ENCODE measurements at places on chromosomes 1 and 21. TPM values are rescaled to one million over a fixed set of nuclear protein-coding genes. Genes with fewer than 3 reads are reported as not detected.

GRCh38 chr1:95096218-95096841, 20.8 kb upstream of the TLCD4 start:
- no peak overlapping the region for H3K4me3 ChIP-seq
- peaks cover 3% of the 10 kb centered on the region for H3K4me1 ChIP-seq
- H3K27ac ChIP-seq: no peak overlapping the region
- no peak for DNase-seq
- H3K36me3 ChIP-seq: no peaks in the 10 kb centered on the region

- no peaks in the 10 kb centered on the region for H3K27me3 ChIP-seq
- peaks cover 12% of the 10 kb centered on the region for H3K4me1 ChIP-seq
- H3K27ac ChIP-seq: no peak overlapping the region
- H3K36me3 ChIP-seq: no peaks in the 10 kb centered on the region
- H3K4me3 ChIP-seq: no peak overlapping the region
Measured at GRCh38 chr1:119288751-119289150, 79.8 kb upstream of the HAO2 start.

GRCh38 chr1:181135815-181136737, 47.6 kb downstream of the IER5 start:
- peak overlapping the region; percentile 36 for H3K4me3 ChIP-seq
- DNase-seq: peak; percentile 88
- peaks cover 40% of the 10 kb centered on the region for H3K4me1 ChIP-seq
- H3K27ac ChIP-seq: peak overlapping the region; percentile 98

Gene DENND2C
- 8.8 TPM for total RNA-seq

Gene CD48
- total RNA-seq: not detected
